CD4-positive, alpha-beta T cell treated with Interleukin-15 for 1 hour (primary cell): ENCODE measurements at places on chromosomes 12 and 14.
A peak's percentile ranks its signal among the peaks of the same experiment; 100 is the strongest.

DNA sequence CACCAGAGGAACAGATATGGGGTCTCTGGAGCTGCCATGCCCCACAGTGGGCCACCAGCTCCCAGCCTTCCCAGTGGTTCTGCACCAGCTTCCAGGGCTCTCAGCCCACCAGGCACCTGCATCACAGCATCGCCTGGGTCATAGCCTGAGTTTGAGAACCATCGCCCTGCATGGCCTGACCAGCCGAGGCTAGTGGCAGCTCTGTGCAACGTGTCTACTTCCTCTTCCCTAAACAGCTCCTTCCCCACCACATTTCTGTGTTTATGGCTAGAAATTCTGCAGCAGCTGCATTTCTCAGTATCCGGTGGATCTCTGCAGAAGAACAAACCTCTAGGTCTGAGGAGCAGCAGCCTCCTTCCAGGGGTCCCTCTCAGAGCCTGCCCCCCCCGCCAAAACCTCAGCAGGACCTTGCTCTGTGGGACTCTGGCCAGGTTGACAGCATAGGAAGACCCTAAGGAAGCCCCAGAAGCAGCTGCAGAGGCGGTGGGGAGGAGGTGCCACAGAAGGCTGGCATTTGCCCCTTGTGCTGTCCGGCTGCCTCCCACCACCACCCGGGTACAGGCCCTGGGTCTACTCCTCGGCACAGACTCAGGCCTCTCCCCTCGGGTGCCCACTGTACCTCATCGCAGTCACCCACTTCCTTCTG, 47.7 kb downstream of the PSMA6 start:
- peak; percentile 36 for DNase-seq

DNA sequence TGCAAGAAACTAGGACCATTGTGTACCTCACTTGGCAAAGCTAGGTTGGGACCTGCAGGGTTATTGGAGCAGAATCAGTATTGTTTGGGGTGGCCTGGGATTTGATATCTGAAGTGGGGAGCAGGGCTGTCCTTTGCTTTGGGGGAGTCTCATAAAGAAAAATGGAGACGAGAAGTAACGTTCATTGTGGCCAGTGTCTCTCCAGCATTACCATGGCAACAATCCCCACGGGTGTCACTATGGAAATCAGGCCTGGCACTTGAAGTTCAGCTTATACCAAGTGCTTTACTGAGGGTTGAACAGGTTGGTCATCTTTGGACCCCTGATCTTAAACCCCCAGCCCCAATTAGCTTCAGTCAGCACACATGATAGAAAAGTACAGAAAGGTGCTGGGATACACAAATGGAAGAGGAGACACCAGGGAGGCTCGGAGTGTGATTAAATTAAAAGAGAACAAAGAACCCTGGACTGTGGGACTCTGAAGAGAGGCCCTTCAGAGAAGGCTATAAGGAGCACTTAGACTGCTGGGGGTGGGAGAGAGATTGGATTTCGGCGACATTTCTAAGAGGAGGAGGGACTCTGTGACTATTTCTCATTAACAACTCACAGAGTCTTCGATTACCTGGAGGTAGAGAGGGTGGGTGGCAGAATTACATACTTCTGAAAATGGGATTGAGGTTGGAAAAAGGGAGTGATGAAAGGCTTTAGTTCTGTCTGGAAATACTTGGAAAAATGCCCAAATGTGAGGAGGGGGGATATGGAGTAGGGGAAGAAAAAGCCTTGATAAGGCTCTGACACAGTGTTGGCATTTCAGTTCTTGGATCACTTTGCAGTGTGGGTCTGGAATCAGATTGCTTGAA, 3.7 kb downstream of the KIF5A start:
- no peak for DNase-seq

DNA sequence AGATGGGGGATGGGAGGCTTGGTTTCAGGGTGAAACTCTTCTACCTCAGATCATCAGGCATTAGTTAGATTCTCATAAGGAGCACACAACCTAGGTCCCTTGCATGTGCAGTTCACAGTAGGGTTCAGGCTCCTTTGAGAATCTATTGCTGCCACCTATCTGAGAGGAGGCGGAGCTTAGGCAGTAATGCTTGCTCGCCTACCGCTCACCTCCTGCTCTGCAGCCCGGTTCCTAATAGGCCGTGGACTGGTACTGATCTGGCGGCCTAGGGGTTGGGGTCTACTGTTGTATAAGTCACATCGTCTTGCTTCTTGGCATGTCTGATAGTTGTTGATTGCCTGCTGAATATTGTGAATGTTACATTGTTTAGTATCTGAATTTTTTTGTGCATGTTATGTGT, 12.2 kb downstream of the SCYL2 start:
- DNase-seq: no peak

DNA sequence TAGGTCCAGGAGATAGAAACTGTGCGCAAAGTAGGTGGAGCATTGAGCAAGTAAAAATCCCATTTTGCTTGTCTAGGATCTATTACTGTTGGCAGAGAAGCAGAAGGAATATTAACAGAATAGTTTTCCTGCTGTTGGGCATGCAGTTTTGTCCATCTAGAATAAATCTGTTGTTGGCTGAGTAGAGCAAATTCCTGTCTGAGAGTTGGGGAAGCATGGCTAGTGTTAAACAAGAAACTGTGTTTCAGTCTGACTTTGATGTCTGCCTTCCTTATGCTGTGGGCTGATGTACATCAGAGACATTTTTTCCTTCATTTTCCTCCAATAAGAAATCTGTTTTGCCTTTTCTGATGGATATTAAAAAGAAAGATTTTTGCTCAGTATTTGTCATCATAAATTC, 98.2 kb downstream of the RAD52 start:
- no peak for DNase-seq

- no peak for DNase-seq
Observed at GRCh38 chr12:116821291-116821690, 60.0 kb downstream of the HRK start.

DNA sequence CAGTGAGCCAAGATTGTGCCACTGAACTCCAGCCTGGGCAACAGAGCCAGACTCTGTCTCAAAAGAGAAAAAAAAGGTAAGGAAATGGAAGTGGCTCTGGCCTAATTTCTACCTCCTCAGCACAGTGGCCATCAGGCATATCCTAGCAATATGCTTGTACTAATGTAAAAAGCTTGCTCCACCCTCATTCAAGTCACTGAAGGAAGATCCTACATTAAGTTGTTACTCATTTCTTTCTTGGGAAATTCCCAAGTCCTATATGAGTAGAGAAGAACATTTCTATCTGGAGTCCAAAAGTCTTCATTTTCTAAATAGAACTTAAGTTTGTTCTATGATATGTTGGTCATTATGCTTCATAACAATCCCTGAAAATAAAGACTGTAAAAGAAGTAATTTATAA, 67.3 kb upstream of the HOXC13 start:
- DNase-seq: no peak

DNA sequence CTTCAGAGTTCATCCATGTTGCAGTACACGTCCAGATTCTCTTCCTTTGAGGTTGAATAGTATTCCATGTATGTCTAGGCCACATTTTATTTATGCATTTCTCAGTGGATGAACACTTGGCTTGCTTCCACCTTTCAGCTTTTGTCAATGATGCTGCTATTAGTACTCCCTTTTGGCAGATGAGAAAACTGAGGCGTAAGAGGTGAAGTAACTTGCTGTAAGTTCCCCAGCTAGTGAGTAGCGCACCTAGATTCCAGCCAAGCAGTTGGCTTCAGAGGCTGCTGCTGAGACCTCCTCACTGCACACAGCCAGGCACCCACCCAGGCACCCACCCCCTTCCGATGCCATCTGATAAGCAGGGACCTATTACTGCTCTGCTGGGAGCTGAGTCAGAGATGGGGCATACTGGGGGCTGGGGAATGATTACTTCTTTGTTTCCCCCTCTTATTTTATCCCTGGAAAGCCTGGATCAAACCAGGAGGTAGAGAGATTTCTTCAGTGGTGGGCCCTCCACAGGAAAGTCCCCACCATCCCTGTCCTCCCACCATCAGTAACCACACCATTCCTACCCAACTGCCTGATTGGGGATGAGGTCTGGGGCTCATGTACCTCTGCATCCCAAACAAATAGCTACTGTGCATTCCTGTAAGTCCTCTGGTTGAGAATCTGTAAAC, 234.6 kb downstream of the PCNX1 start:
- DNase-seq: no peak

GRCh38 chr14:89004166-89004565, 179.7 kb downstream of the TTC8 start:
- no peak for DNase-seq

GRCh38 chr14:80865565-80865964, 76.0 kb downstream of the CEP128 start:
- no peak for DNase-seq

GRCh38 chr12:42960087-42960527, 370.6 kb upstream of the PRICKLE1 start:
- DNase-seq: no peak

DNA sequence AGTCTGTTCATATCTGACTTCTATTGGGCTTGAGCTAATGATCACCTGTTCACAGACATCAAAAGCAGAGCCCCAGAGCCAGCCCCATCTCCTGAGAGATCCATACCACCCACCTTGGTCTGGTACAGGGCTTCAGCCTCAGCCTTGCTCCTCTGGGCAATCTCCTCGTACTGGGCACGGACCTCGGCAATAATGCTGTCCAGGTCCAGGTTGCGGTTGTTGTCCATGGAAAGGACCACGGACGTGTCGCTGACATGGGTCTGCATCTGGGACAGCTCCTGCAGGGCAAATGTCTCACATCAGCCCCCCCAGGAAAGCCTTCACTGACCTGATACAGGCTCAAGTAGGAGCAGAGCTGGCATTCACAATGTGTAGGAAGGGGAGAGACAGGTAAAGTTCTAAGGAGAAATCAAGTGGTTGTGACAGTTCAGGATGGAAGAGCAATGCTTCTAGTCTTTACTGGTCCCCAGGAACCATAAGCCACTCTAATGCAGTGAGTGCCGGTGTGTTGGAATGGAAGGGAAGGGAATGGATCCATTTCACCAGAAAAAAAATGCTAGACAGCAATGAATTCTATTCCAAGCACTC, 5.2 kb downstream of the KRT4 start:
- no peak for DNase-seq

DNA sequence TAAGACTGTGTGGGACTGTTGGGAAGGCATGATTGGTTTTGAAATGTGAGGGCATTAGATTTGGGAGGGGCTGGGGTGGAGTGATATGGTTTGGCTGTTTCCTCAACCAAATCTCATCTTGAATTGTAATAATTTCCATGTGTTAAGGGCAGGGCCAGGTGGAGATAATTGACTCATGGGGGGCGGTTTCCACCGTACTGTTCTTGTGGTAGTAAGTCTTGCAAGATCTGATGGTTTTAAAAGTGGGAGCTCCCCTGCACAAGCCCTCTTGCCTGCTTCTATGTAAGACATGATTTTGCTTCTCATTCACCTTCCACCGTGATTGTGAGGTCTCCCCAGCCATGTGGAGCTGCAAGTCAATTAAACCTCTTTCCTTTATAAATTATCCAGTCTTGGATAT, 76.6 kb upstream of the PPFIA2 start:
- no peak for DNase-seq

- DNase-seq: no peak
Observed at GRCh38 chr12:105222726-105223351, 13.1 kb downstream of the APPL2 start.

GRCh38 chr12:97995559-97995958, 519.8 kb upstream of the TMPO start:
- DNase-seq: no peak
